Right forelimb (tissue), 1 donor: ENCODE measurements at places on chromosomes 12 and 14.

DNA sequence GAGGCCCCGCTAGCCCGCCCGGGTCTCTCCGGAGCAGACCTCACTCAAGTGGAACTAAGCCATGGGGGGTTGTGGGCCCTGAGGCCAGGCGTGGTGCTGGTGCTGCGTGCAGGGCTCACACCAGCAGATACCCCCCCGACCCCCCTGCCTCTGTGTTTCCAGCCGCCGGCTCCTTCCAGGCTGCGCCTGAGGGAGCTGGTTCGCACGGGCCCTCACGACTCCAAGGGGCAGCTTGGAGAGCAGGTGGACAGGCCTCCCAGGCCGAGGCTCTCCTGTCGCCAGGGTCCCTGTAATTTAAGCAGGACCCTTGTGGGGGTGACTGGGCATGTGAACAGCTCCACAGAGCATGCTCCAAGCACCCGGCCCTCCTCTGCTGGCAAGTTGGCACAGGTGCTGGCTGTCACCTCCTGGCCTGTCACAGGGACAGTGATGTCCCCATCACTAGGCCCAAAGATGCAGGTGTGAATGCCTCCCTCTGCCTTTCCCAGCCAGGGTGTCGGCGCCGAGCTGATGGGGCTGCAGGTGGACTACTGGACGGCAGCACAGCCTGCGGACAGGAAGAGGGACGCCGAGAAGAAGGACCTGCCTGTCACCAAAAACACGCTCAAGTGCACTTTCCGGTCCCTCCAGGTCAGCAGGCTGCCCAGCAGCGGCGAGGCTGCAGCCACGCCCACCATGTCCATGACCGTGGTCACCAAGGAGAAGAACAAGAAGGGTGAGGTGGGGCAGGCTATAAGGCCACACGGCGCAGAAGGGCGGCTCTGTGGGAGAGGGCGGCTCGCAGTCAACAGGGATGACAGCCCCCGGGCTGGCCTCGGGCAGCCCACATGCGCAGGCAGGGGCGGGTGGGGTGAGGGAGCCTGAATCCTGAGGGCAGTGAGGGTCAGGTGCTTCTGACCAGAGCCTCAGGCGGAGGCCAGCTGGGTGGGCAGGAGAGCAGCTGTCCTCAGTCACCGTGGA is 5.9 kb upstream of the TEX22 start:
- DNase-seq: no peak

DNA sequence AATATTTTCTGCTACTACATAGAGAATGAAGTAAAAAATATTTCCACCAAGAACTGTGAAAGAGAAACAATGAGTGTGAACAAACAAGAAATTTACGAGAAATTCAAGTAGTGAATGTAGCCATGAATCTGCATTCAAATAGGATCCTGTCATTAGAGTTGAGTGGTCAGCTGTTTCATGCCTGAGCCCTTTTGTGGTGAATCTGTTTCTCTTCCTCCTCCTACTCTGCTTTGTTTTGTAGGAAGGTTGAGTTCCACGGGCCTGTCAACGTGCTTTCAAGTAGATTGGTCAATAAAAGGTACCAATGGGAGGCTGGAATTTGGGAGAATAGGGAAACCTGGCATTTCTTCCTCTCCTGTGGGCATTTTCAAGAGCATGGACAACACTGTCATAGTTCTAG is 1749.6 kb upstream of the FLRT2 start:
- DNase-seq: no peak

DNA sequence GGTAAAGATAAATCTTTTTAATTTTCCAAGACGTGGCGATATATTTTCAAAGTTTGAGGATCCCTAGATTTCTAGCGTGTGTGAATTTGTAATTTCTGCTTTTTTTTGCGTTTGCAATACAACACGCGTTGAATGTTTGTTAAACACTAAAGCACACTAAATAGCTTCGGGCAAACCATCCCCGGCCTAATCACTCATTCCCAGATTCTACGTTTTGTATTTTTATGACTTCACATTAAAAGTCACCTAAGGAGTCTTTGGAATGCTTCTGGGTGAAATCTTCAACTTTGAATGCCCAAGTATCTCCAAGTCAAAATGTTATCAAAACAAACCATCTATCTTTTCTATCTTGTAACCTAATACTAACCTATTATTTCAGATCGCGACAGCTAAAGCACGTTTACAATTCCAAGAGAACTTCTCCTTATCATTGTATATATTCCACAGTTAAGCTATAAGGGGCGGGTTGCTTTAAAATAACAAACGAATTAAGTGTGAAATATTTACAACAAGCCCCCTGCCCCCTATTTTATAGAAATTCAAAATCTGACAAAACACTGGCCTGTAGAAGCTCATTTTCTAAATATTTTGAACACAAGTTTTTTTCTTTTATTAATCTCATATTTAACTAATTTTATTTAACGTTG is 1.1 kb downstream of the ALX1 start:
- no peak for DNase-seq

DNA sequence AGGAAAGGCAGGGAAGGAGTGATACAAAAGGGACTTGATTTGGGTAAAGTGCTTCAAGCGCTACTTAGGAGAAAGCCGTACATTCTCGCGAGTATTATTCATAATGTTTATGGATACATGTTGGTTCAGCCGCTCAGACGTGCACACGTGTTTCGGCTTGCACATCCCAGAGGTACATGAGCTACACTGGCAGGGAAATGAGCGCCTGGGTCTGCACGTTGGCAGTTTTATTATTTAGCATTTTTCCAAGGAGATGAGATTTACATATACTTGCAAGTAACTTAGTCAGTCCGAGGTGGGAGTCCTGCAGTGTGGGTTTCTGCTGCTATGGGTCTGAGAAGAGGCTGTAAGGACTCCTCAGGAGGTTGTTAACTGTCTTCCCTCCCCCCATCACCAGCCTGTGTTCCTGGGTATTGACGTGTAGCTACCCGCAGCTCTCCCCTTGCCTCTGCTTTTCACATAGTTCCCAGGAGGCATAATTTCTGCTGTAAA is 1.5 kb downstream of the PRKCH start:
- no peak for DNase-seq

GRCh38 chr12:108352591-108352990 is 13.5 kb upstream of the CMKLR1 start:
- DNase-seq: no peak

- DNase-seq: no peak
These were observed 371.5 kb upstream of the RGS6 start for GRCh38 chr14:71560751-71561150.

- DNase-seq: no peak
These were observed 207.2 kb upstream of the SRRM4 start for GRCh38 chr12:118773956-118774723.

- no peak for DNase-seq
These were observed 216.9 kb upstream of the PELI2 start for GRCh38 chr14:55901291-55901690.

- DNase-seq: no peak
These were observed 262.9 kb downstream of the TMEM117 start for GRCh38 chr12:44098786-44099185.
